Ascending aorta (tissue), 2 donors: ENCODE measurements at places on chromosomes 11 and 22. TPM values are rescaled to one million over a fixed set of nuclear protein-coding genes. Genes with fewer than 3 reads are reported as not detected.

RFPL3 gene
- not detected for total RNA-seq

PKNOX2 gene
- 12.1 TPM for total RNA-seq

BDNF gene
- 4.7 TPM for total RNA-seq

SHANK3 gene
- 128 TPM for total RNA-seq

SPDYC gene
- not detected for total RNA-seq

DNA sequence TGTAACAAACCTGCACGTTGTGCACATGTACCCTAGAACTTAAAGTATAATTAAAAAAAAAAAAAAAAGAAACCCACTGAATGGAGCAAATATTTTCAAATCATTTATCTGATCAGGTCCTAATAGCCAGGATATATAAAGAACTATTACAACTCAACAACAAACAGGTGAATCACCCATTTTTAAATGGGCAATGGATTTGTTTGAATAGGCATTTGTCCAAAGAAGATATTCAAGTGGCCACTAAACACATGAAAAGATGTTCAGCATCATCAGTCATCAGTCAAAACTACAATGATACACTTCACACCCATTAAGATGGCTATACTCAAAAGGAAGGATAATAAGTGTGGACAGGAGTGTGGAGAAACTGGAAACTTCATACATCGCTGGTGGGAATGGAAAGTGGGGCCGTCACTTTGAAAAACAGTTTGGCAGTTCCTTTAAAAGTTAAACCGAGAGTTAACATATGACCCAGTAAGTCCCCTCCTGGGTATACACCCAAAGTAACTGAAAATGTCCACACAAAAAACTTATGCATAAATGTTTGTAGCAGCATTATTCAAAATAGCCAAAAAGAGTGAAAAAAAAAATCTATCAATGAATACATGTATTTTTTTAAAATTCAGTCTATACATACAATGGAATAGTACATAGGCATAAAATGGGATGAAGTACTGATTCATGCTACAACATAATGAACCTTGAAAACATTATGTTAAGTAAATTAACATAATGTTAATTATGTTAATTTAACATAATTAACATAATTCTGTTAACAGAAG is 53.1 kb downstream of the ARRB1 start:
- no peaks in the 10 kb centered on the region for H3K36me3 ChIP-seq
- DNase-seq = no peak
- no peak overlapping the region for H3K27ac ChIP-seq
- H3K27me3 ChIP-seq = no peaks in the 10 kb centered on the region

- peak overlapping the region; percentile 64 for H3K27ac ChIP-seq
- H3K4me3 ChIP-seq = no peak overlapping the region
- peaks cover 29% of the 10 kb centered on the region for H3K4me1 ChIP-seq
Measured at GRCh38 chr22:37662039-37662438, 3.5 kb downstream of the PDXP start.

GRCh38 chr11:7591987-7592386 is 78.2 kb downstream of the PPFIBP2 start:
- H3K27me3 ChIP-seq = no peaks in the 10 kb centered on the region
- H3K4me1 ChIP-seq = no peaks in the 10 kb centered on the region
- no peak overlapping the region for H3K27ac ChIP-seq
- DNase-seq = no peak

GRCh38 chr22:37503183-37503683 is 16.0 kb downstream of the CARD10 start:
- no peaks in the 10 kb centered on the region for H3K27me3 ChIP-seq
- H3K36me3 ChIP-seq = no peaks in the 10 kb centered on the region
- H3K4me3 ChIP-seq = no peak overlapping the region
- DNase-seq = no peak

DNA sequence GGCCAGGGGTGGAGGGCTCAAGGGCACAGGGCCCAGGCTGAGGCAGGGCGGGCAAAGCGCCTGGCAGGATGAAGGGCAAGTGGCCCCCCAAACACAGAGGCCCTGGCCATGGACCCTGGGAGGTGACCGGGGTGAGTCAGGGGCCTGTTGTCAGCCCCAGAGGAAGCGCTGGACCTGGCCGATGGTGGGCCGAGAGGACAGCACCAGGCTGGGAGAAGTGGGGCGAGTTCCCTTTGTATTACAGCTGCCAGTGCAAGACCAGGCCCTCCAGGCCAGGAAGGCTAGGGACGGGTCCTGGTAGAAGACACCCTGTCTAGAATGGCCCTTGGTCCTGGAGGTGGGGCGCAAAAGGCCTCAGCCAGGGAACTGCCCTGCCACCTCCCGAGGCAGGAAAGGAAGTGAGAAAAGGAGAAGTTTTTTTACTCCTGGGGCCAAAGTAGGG is 12.8 kb downstream of the CXCR5 start:
- H3K27me3 ChIP-seq = no peaks in the 10 kb centered on the region
- peak overlapping the region; percentile 38 for H3K27ac ChIP-seq
- no peaks in the 10 kb centered on the region for H3K4me1 ChIP-seq
- DNase-seq = no peak
- H3K4me3 ChIP-seq = no peak overlapping the region
- H3K36me3 ChIP-seq = peaks cover 43% of the 10 kb centered on the region

DNA sequence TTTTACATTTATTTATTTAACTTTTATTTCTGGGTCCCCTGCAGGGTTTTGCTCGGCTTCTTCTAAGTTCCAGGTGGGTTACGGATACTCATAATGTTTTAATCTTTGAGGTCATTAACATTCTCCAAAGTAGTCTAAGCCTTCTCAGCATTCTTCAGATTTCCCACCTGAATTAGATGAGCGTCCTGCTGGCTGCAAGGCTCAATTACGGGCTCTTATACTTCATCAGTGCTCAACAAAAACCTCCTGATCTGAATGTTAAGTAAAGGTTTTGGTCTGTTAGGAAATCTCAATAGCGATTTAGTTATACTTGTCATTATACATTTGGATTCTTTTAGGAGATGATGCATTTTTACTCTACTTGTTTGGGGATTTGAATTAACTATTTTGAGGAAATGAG is 27.3 kb upstream of the NFRKB start:
- no peak overlapping the region for H3K4me3 ChIP-seq
- no peak overlapping the region for H3K27ac ChIP-seq
- DNase-seq = no peak
- H3K27me3 ChIP-seq = no peaks in the 10 kb centered on the region
- H3K4me1 ChIP-seq = no peaks in the 10 kb centered on the region

DNA sequence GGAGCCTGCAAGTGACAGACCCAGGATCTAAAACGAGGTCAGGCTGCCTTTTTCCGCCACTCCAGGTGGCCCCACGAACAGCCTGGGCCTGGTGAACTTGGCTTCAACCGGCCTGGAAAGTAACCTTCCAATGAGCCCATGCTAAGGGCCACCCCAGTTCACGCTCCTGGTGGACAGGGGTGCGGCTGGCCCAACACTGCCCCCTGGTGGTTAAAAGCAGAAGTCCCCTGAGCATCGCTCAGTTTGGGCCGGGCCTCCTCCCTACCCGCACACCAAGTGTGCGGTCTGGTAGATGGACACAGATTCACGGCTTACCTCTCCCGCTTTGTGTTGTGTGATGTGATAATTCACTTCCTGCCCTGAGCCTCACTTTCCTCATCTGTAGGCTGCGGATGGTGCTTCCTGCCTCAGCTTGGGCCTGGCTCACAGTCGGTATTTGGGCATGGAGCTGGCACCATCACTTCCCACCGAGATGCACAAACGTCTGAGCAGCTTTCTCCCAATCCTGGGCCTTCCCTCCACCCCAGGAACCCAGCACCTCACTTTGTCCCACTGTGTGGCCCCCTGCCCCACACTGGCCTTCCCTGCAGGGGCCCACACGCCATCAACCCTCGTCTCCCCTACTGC is 13.7 kb upstream of the SEC14L3 start:
- H3K27me3 ChIP-seq = no peaks in the 10 kb centered on the region
- DNase-seq = peak; percentile 72
- no peaks in the 10 kb centered on the region for H3K4me1 ChIP-seq
- H3K36me3 ChIP-seq = no peaks in the 10 kb centered on the region

DNA sequence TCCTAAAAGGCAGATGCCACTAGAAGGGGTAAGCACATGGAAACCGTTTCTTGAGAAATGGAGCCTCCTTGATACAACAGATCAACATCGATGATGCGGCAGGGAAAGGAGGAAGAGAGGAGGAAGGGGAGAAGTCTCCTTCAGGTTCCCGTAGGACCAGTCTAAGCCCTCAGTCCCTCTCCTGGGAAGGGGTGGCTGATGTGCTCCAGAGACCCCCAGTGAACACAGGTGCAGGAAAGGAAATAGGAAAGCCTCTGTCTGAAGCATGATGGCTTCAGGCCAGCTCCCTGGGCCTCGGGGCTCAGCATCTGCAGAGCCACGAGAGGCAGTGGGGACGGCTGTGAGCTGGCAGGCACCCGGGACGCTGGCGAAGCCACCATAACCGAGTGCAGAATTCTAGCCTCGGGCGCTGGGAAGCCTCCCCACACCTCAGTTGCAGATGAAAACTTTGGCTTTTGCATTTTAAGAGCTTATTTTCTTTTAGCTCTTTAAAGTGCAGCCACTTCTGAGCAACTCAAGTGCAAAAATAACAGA is 1.8 kb downstream of the SPATA19 start:
- no peak for DNase-seq
- no peak overlapping the region for H3K4me3 ChIP-seq
- no peak overlapping the region for H3K27ac ChIP-seq

GRCh38 chr11:83093634-83094033 is 21.9 kb upstream of the RAB30 start:
- H3K4me1 ChIP-seq = peaks cover 2% of the 10 kb centered on the region
- H3K27me3 ChIP-seq = no peaks in the 10 kb centered on the region
- no peaks in the 10 kb centered on the region for H3K36me3 ChIP-seq
- H3K4me3 ChIP-seq = no peak overlapping the region
- H3K27ac ChIP-seq = no peak overlapping the region

DNA sequence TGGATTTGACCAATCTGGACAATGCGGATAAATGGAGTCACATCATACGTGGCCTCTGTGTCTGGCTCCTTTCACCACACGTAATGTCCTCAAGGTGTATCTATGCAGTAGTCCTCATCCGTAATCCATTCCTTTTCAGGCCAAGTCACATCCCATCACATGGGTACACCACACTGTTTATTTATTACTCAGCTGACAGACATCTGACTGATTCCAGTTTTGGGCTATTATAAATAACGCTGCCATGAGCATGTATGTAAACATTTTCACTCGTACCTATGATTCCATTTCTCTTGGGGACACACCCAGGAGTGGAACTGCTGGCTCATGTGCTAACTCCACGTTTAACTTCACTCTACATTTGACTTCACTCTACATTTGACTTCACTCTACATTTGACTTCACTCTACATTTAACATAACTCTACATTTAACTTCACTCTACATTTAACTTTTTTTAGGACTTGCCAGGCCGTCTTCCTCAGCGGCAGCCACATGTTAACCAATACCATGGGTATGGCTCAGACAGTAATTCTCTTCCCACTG is 52.1 kb downstream of the SHANK2 start:
- no peaks in the 10 kb centered on the region for H3K36me3 ChIP-seq
- H3K4me3 ChIP-seq = no peak overlapping the region
- H3K4me1 ChIP-seq = no peaks in the 10 kb centered on the region
- no peak overlapping the region for H3K27ac ChIP-seq
- H3K27me3 ChIP-seq = no peaks in the 10 kb centered on the region

- H3K27me3 ChIP-seq = no peaks in the 10 kb centered on the region
- H3K4me3 ChIP-seq = no peak overlapping the region
- H3K4me1 ChIP-seq = no peaks in the 10 kb centered on the region
- no peak for DNase-seq
- H3K27ac ChIP-seq = no peak overlapping the region
Measured at GRCh38 chr11:24068197-24068596, 428.7 kb upstream of the LUZP2 start.

DNA sequence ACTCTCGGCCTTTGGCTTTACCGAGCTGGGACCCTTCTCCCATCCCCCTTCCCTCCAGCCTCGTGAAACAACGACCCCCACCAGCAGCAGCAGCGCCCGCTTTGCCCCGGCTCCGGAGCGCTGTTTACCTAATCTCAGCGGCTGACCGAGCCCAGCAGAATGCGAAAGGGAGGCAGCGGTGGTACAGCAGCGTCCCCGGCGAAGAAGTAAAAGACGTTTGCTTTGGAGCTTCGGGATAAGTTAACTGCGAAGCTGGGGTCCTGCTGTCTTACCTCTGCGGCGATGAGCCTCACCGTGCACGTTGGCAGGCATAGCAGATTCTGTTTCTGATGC is 2.0 kb upstream of the LARGE1 start:
- peaks cover 13% of the 10 kb centered on the region for H3K4me1 ChIP-seq
- H3K36me3 ChIP-seq = no peaks in the 10 kb centered on the region
- no peak for DNase-seq

GRCh38 chr11:64842851-64843685 is 1.4 kb downstream of the CDC42BPG start:
- no peak overlapping the region for H3K4me3 ChIP-seq
- H3K27ac ChIP-seq = no peak overlapping the region
- no peaks in the 10 kb centered on the region for H3K36me3 ChIP-seq
- peaks cover 3% of the 10 kb centered on the region for H3K4me1 ChIP-seq

DNA sequence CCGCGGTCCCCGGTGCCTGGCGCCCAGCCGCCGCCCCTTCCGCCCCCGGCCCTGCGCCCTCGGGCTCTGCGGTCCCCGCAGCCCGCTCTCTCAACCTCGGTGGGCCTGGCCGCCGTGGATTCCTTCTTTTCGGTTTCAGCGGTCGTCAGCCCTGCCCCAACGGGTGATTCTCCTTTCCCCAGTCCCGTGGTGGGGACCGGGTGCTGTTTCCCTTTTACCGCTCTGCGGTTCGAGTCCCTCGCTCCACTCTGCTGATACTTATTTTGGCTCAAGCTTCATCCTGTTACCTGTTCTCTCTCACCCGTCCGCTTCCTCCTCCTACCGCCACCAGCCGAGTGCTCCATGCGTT is 494 bp downstream of the ZDHHC5 start:
- H3K36me3 ChIP-seq = peaks cover 11% of the 10 kb centered on the region
- H3K27ac ChIP-seq = peak overlapping the region; percentile 98
- peaks cover 16% of the 10 kb centered on the region for H3K4me1 ChIP-seq
- no peaks in the 10 kb centered on the region for H3K27me3 ChIP-seq
- no peak for DNase-seq
- peak overlapping the region; percentile 96 for H3K4me3 ChIP-seq

- DNase-seq = no peak
- no peak overlapping the region for H3K4me3 ChIP-seq
- H3K36me3 ChIP-seq = no peaks in the 10 kb centered on the region
Measured at GRCh38 chr22:26660961-26661578, 3.7 kb downstream of the MIAT start.

DNA sequence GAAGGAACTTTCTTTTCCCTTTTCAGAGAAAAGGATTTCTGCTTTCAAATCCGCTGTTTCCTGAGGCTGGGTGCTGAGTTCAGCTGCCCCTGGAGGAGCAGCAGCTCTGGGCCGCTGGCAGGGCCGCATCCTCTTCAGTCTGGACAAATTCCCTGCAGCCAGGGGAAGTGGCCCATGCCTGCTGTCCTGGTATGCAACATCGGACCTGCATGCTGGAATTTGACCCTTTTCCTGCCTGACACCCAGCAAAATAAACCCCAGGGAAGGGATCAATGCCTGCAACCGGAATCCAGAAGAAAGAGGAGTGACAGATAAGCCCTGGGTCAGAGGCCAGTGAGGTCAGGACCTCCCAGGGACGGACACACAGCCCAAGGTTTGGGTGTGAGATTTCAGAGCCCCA is 54.1 kb upstream of the LINC01488 start:
- no peaks in the 10 kb centered on the region for H3K27me3 ChIP-seq
- no peak for DNase-seq
- H3K4me1 ChIP-seq = no peaks in the 10 kb centered on the region
- H3K4me3 ChIP-seq = no peak overlapping the region
- no peak overlapping the region for H3K27ac ChIP-seq
- no peaks in the 10 kb centered on the region for H3K36me3 ChIP-seq
